Stimulated activated CD4-positive, alpha-beta T cell treated with anti-CD3 and anti-CD28 coated beads, Interleukin-4, amount 100 ng/mL, for 4 hours (primary cell): ENCODE measurements at places on chromosomes 11 and 22.

DNA sequence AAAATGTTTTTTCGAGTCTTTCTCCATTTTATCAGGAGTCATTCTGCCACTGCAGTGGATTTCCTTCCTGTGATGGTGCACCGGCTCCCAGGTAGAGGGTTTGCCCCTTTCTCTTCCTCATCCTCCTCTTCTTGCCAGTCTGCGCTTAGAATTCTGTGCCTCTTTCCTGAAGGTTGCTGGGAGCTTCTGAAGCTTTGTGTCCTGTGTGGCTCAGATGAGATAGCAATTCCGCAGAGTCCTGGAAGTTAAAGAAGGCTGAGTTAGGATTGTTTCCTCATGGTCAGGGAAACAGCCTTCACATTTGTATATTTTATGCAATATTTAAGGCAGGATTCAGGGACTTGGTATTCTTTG lies 264 bp downstream of the BCO2 start:
- DNase-seq: no peak

DNA sequence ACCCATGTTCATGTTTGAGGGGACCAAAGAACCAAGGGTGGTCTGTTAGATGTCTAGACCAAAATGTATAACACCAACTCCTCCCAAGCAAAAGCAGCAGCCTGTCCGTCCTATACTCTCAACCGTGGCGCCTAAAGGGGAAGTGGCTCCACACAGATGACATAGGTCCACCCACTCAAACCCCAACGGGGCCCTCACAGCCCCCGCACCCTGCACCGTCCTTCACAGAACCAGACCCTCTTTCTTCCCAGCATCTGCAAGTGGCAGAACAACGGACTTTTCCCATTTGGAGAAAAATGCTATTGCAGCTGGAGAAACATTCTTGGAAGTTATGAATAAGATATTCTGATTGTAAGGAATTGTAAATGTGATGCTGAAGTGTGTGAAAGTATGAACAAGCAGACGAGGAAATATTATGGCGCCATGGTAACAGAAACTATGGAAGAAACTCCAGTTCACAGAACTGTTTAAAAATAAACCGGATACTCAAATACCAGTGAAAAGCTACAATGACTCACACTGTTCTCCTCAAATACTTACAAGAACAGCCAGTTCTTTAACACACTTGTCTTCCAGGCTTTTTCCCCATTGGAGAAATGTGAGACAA lies 76.5 kb upstream of the ARFGAP3 start:
- DNase-seq: no peak

GRCh38 chr11:80719292-80719646 lies 1278.4 kb upstream of the TENM4 start:
- DNase-seq: no peak

DNA sequence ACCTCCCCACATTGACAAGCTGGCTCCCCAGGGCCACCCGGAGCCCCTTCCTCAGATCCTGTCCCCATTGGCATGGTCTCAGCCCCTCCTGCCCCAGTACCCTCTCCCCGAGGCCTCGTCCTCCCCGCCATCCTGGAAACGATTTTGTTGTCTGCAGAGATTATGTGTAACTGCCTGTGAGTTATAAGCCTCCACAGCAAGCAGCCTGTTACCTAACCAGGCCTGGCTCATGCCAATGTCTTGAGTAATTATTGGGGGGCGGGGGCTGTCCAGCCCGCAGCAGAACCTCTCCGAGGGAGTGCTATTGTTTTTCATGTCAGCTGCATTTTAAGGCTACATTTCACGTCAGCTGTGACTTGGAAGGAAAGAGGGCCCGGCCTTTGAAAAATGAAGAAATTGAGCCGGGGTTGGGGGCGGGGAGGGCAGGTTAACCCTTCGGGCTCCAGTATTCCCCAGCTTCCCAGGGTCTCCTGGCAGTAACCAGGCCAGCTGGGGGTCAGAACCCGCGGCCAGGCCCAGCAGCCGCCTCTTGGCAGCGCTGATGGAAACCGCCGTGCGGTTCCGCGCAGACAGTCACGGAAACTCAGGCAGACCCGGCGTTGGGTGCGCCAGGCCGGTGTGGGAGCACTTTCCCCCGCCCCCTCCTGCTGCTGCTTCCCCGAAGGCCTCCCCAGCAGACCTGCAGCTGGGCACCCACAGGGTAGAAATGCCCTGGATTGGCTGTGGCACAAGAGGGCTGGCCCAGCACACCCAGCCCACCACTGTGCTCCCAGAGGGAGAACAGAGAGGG lies 59.5 kb downstream of the CDKN1C start:
- DNase-seq: no peak
